ENCODE measurements at places on chromosomes 11 and 22.

- DNase-seq: no peak
Observed at GRCh38 chr11:12243486-12243885, 133.1 kb downstream of the MICAL2 start.

GRCh38 chr11:95937358-95937757 lies 13.5 kb upstream of the MTMR2 start:
- DNase-seq: peak; percentile 19

DNA sequence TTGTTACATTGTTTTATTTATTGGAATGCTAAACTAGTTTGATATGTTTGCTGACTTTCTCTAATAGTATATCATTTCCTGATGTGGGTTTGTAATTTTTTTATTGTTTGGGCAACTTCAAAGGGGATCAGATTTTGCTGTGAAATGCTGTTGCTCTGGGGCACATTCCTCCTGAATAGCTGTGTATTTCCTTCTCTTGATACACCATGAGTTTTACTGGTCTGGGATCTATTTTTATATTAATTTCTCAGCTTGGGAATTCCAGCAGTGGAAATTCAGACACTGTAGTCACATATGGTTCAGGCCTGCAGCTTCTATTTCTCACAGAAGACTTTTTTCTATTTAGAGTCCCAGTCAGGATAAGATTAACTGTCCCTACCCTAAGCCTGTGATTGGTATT lies 58.9 kb downstream of the RPUSD4 start:
- DNase-seq: no peak

GRCh38 chr11:84817998-84818397 lies 809.1 kb downstream of the DLG2 start:
- DNase-seq: no peak

GRCh38 chr11:90476442-90477007 lies 253.7 kb upstream of the CHORDC1 start:
- peak; percentile 27 for DNase-seq

GRCh38 chr11:104916442-104916841 lies 18.2 kb upstream of the CASP12 start:
- DNase-seq: no peak

- no peak for DNase-seq
Observed at GRCh38 chr22:45429981-45430775, 16.7 kb downstream of the RIBC2 start.

Measured in erythroblast (primary cell).